ENCODE measurements at places on chromosomes 12 and 14. TPM values are rescaled to one million over a fixed set of nuclear protein-coding genes. Genes with fewer than 3 reads are reported as not detected.

- DNase-seq, result peak; percentile 1
These were observed 64.6 kb downstream of the VRK1 start for GRCh38 chr14:96861568-96862310.

DNA sequence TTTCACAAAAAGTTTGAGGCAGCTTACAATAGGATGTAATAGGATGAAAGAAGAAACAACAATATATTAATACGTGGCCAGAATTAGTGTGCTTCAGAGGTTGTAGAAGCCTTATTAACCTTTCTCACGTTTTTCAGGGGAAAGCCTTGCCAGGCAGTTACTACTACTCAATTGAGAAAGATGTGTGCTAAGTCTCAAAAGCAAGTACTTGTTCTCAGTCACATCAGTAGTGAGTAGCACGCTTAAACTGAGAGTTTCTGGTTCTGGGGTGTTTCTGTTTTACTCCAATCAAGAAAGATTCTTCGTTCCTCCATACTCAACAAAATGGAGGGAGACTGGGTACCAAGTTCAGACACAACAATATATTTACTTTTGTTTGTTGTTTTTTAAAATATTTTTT is 38.7 kb downstream of the KLC1 start:
- DNase-seq, result no peak

KRT72 gene
- not detected for total RNA-seq

DNA sequence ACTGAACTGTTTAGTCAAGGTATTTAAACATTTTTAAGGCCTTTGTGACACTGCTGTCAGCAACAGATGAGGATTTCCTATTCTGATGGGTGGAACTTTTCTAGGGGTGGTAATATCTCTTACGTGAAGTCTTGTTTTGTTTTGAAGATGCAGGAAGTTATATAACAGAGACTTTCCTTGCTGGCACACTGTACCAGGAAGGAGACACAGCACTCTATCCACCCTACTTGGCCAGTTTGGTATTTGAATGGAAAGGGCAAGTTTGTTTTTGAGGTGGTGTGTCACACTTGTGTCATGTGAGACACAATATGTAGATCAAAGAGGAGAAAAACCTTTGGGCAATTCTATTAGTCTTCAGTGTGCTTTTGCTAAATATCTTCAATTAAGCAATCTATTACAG is 51.6 kb upstream of the SRP54 start:
- no peak for DNase-seq

FSCB gene
- not detected for total RNA-seq

DNA sequence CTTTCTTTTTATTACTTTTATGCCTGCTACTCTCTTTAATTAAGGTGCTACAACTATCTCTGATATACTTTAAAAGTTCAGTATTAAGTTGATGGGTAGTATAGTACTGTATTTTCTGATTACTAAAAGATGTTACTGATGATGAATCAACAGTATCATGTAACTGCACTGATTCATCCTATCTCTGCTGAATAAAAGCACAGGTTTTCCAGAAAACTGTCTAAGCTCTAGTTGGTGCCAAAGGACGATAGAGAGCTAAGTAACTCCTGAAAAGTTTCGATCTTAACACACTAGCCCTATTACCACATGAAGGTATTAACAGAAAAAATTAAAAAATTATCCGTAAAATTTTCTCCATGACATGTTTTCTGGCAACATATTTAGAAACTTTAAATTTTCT is 2.1 kb downstream of the SCAF11 start:
- peak; percentile 17 for DNase-seq

LRRC10 gene
- not detected for total RNA-seq

DNA sequence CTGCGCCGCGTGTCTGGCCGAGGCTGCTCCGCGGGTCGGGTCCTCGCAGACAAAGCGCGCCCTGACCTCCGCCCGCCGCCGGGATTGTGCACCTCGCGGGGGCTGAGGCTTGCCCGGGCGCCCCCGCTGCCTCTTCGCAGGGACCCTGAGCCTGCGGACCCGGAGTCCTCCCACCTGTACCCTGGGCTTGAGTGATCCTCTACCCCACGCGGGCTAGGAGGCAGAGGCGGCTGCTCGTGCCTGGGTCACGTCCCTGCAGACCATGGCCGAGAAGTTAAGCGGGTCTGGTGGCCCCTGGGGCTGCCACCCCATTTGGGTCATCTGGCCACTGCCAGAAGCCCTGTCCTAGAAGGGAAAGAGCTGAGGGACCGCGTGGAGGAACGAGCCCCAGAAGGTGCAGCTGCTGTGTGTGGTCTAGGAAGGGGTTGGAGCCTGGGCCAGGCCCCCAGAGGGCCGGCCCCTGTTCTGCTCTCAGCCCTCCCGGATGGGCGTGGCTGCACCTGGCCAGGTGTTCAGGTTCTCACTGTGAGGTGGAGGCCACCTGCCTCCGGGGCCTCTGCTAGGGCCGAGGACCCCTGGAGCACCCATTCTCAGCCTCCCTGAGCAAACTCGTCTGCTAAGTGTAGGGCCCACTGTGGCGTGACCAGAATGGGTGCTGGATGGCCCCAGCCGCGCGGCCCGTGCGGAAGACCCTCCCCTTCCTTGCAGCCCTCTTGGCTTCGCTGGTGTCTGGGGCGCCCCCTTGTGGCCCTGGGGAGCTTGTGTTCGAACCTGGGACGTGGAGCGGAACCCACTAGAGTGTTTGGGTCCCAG is 49.6 kb downstream of the LRCOL1 start:
- peak; percentile 81 for DNase-seq

- peak; percentile 9 for DNase-seq
These were observed 316.8 kb downstream of the SNAPC1 start for GRCh38 chr14:62079038-62079437.

STRAP gene
- 88.5 TPM for total RNA-seq

DNA sequence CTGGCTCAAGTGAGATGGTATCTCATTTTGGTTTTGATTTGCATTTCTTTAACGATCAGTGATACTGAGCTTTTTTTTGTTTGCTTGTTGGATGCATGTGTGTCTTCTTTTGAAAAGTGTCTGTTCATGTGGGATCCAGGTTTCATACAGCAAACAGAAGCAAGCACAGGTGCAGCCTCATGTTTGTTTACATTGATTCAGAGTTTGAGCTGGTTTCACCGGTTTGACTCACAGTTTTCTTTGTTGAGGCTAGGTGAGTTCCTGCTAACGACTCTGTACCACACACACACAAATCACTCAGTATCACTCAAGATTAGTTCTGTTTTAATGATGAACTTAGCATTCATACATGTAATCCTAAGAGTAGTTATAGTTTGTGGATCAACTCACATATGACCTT is 3.7 kb downstream of the OR10G2 start:
- DNase-seq, result no peak

- DNase-seq, result no peak
These were observed 190.2 kb upstream of the AMIGO2 start for GRCh38 chr12:47269916-47270315.

KRT79 gene
- 0.12 TPM for total RNA-seq

TROAP gene
- total RNA-seq, result 4.6 TPM

- DNase-seq, result no peak
These were observed 294.6 kb downstream of the SNAPC1 start for GRCh38 chr14:62056789-62057188.

GRCh38 chr14:79424462-79424861 is 786.8 kb downstream of the DIO2 start:
- no peak for DNase-seq

TPH2 gene
- not detected for total RNA-seq

REM2 gene
- total RNA-seq, result 0.92 TPM

- DNase-seq, result peak; percentile 22
These were observed 141.5 kb downstream of the NEDD1 start for GRCh38 chr12:97048421-97049035.

DNA sequence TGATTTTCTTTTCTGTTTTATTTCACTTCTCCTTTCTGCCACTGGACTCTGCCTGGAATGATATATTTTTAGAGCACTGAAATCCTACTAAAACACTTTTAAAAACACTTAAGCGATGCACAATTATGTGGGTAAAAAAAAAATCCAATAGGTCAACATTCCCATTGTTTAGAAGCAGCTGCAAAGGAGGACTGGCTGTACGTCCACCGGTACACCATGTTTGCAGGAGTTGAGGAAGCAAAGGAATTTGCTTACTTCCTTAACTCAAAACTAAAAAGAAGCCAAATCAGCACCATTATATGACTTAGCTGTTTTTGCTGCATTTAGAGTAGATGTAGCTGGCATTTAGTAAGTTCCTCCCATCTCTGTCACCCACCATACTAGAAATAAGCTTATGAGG is 186.8 kb upstream of the TMTC1 start:
- no peak for DNase-seq
